ENCODE measurements at places on chromosomes 1 and 21. TPM values are rescaled to one million over a fixed set of nuclear protein-coding genes. Genes with fewer than 3 reads are reported as not detected.

The AKR7A3 gene
- 1.5 TPM for total RNA-seq

The TRIM62 gene
- 11.0 TPM for total RNA-seq

The FMOD gene
- total RNA-seq, result 0.05 TPM

The ADAMTS1 gene
- total RNA-seq, result 16.9 TPM

The RCAN3 gene
- 16.9 TPM for total RNA-seq

The RGS18 gene
- not detected for total RNA-seq

The NBL1 gene
- total RNA-seq, result 17.1 TPM

The EFNA3 gene
- total RNA-seq, result 12.5 TPM

The TBX15 gene
- 0.09 TPM for total RNA-seq

DNA sequence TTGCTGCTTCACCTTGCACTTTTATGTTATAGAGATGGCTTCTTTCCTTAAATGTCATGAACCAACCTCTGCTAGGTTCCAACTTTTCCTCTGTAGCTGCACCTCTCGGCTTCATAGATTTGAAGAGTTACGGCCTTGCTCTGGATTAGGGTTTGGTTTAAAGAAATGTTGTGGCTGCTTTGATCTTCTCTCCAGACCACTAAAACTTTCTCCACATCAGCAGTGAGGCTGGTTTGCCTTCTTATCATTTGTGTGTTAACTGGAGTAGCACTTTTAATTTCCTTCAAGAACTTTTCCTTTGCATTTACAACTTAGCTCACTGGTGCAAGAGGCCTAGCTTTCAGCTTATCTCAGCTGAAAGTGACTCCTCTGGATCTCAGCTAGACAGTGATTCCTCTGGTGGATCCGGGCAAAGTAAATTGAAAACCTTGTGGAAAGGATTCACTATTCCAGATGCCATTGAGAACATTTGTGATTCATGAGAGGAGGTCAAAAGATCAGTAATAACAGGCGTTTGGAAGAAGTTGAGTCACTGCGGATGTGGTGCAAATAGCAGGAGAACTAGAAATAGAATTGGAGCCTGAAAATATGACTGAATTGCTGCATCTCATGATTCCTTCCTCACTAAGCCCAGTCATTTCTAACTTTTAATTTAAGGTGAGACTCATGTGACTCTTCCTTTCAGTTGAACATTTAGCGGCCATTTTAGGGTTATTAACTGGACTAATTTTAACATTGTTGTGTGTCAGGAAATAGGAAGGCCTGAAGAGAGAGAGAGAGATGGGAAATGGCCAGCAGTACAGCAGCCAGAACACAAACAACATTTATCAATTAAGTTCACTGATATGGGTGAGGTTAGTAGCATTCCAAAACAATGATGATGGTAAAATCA lies 16.2 kb upstream of the RGS1 start:
- DNase-seq, result no peak

DNA sequence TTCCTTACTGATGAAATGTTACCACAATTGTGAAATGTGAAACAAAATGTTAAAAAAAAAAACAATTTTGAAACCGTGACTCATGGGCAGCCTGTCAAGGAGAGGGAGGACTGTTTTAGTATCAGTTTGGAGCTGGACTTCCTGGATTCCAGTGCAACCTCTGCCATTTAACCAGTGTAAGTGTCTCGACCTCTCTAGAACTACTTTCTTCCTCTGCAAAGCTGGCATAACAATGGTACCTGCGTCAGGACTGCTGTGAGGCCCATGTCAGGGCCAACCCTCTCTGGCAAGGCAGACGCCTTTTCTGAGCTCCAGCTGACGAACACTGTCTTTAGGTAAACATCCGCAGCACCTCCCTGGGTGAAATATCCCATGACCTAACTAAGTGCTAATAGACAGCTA lies 20.9 kb downstream of the URB1 start:
- DNase-seq, result no peak

- no peak for DNase-seq
Measured at GRCh38 chr1:61287734-61288133, 205.4 kb downstream of the NFIA start.

DNA sequence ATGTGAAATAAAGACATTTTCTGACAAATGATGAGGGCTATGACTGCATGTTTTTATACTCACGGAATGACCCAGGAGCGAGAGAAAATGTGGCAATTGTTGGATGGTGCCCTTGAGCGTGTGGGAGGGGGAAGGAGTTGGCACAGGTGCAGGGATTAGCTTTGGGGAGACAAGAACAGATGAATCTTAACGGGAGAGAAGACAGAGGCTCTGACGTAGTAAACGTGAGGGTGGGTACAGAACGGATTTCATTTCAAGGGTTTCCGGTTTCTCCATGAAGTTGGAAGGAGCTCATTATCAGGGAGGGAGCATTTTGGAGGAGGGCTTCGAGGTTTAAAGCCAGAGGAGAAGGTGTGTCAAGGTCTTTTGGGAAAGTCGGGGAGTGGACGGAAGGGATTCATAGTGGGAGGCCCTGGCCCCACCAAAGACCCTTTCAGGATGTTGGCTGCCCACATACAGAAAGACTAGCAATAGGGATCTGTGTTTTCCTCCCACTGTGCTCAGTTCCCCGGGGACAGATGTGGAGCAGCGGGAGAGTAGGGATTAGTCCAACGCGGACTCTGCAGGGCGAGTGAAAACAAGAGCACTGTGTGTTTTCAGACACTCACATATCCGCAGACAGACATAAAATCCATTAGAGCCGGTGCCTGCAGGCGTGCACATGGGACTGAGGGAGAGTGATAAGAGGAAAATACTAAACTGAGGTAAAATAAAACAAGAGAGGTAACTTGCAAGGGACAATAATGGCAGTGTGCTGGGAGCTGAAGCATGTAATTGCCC lies 584.1 kb downstream of the AJAP1 start:
- no peak for DNase-seq

GRCh38 chr21:39313042-39313570 lies 326 bp downstream of the BRWD1 start:
- DNase-seq, result peak; percentile 53

- DNase-seq, result no peak
Measured at GRCh38 chr1:46026531-46026930, 105.9 kb downstream of the PIK3R3 start.

- DNase-seq, result no peak
Measured at GRCh38 chr1:201902198-201902597, 13.5 kb downstream of the SHISA4 start.

GRCh38 chr1:203327684-203328457 lies 22.6 kb downstream of the BTG2 start:
- no peak for DNase-seq

DNA sequence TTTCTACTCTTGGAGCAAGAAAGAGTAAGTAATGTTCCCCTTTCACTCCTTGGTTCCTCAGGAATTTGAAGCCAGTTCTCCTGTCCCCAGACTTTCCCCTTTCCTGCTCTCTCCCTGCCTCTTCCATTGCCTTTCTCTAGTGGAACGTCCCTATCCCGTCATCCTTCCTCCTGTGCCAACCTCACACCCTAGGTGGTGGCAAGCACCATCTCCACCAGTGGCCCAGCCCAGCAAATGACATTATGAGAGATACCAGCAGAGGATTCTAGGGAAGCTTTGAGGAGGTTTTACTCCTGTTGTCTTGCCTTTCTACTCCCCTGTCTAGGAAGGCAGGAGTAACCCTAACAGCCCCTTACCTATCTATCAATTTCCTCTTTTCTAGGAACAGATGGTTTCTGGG lies 8.1 kb upstream of the TACSTD2 start:
- no peak for DNase-seq

DNA sequence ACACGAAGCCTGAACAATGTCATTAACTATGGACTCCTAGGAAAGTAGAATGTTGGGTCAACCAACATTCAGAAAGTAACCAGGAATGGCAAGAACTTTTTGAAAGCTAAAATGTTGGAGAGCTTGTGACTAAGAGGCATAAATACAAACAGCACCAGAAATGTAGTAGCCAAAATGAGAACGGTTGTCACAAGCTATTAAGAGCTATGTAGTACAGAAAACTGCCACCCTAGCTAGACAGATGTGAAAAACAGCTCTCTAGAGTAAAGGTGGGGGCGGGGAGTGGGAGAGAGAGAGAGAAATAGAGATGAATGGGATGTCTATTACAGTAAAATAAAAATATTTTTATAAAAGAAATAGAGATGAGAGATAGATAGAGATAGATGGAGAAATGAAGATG lies 35.1 kb downstream of the SLC44A5 start:
- no peak for DNase-seq

- no peak for DNase-seq
Measured at GRCh38 chr21:29801122-29801521, 138.7 kb downstream of the GRIK1 start.

DNA sequence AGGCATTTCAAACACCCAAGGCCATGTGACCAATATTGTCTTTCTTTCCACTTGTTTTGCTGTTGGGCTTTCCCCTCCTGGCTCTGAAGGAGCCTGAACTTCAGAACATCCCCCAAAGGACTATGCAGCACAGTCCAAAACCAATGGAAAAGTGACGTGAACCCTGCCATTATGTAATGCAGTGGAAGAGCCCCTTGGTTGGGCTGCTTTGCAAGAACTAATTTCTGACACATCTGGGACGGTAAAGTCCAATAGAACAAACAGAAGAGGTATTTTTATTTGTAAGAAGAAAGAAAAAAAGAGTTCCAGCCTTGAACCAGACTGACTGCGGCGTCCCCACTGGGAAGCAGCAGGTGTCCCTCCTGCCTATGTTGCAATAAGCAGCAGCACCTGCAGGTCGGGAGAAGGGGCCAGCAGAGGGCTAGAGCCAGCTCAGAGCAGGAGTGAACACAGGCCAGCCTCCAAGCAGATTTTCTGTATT lies 116.7 kb downstream of the CDC7 start:
- DNase-seq, result peak; percentile 67

DNA sequence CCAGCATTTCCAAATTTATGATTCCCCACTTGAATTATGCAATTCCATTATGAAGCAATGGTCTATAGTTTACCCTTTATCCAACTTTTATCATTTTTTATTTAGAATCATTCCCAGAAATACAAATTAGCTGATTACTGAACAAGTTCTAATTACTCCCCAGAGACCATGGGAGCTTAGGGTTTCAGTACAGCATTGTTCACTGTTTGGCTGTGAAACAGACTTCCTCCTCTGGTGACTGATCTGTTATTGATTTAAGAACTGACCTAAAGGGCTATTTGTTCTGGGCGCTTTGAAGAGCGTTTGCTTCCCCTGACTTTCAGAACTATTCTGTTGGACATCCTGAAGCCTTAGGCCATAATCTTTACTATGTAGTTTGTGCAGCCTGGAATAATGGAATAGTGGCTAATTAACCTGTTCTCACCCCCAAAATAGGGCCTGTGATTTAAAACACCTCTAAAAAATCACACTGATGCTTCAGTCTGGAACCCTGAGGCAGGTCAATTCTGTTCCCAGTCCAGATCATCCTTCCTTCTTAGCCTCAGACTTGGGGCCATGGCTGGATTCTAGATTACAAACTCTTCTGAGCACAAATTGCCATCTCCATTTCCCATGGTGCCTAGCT lies 58.7 kb downstream of the ALG14 start:
- no peak for DNase-seq

GRCh38 chr1:183168308-183168707 lies 17.8 kb upstream of the LAMC2 start:
- no peak for DNase-seq

Data from WTC11 (cell line).